ENCODE measurements at places on chromosomes 3 and 15.
A peak's percentile ranks its signal among the peaks of the same experiment; 100 is the strongest.

- DNase-seq: no peak
Observed at GRCh38 chr3:64514889-64515288, 172.9 kb downstream of the ADAMTS9 start.

- no peak for DNase-seq
Observed at GRCh38 chr15:50925281-50925680, 16.8 kb downstream of the AP4E1 start.

DNA sequence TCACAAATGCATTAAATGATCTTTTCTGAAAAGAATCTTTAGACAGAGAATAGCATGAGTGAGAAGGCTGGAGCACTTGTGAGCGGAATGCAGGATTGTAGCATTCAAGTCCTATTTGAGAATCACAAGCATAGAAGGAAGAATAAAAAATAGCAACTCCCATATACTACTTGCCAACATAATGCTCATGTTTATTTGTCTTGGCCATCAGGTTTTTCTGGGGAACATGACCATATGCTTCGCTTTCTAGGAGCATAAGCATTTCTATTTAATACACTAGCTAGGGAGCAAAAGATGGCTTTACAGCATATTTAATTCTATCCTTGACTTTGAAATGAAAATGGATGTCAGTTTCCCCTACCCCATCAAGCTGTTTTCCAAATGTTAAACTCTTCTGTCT, 170.3 kb upstream of the MITF start:
- no peak for DNase-seq

- peak; percentile 82 for DNase-seq
Observed at GRCh38 chr3:46909535-46910161, 32.1 kb downstream of the PTH1R start.

- DNase-seq: no peak
Observed at GRCh38 chr15:100198442-100198841, 143.3 kb downstream of the ADAMTS17 start.

DNA sequence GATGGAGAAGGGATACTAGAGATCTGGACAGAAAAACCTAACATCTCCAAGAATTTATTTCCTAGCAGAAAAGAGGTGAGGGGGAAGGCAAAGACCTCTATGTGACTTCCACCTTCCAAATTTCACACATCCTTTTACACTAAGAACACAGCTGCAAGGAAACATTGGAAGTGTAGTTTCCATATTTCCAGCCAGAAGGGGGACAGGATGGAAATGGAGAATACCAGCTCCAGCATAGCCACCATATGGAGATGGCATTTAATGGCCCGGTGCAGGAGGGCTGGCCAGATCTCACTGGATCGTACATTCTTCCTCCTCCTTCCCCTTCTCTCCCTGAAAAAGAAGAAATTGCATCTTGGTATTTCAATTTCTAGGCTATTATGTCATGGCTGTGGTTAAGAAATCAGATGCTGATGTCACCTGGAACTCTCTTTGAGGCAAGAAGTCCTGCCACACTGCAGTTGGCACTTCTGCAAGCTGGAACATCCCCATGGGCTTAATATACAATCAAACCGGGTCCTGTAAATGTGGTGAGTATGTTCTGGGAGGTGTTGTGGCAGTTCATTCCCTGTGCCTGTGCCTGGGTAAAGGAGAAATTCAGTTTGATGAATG, 36.9 kb upstream of the TF start:
- no peak for DNase-seq

DNA sequence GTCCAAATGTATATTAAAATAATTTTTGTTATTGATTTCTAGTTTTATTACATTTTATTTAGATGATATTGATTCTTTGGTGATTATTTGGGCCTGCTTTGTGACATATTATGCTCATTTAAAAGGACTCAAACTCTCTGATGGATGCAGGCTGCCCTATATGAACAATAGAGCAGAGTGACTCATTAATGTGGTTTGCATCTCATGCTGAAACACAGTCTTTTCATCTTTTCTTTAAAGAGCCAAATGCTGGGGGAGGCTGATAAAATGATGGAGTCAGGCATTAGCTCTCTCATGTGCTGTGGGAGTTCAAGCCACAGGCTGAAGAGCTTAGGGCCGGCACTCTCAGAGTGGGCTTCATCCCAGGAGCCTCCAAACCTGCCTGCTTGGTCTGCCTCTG, 7.2 kb downstream of the PLA1A start:
- DNase-seq: no peak
